Glutamatergic neuron (in vitro differentiated cells): ENCODE measurements at places on chromosomes 11 and 22.
A peak's percentile ranks its signal among the peaks of the same experiment; 100 is the strongest.

GRCh38 chr22:46625113-46625842 is 5.1 kb downstream of the GRAMD4 start:
- DNase-seq, result peak; percentile 13

DNA sequence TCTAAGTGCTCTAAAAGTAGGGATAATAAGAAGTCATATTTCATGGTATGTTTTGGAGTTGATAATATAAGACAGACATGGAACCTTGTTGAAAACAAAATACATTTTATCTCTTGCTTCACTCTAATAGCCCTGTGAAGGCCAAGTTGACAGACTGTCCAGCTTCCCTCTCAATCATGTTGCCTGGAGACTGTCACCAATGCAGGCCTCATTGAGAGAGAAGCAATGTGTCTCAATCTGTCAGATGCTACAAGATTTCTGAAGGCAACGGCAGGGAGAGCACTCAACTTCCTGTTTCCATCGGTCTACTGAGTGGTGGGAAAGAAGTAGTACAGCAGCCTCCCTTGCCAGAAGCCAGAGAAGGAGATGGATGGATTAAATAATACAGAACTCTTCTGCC is 23.6 kb upstream of the FJX1 start:
- no peak for DNase-seq

DNA sequence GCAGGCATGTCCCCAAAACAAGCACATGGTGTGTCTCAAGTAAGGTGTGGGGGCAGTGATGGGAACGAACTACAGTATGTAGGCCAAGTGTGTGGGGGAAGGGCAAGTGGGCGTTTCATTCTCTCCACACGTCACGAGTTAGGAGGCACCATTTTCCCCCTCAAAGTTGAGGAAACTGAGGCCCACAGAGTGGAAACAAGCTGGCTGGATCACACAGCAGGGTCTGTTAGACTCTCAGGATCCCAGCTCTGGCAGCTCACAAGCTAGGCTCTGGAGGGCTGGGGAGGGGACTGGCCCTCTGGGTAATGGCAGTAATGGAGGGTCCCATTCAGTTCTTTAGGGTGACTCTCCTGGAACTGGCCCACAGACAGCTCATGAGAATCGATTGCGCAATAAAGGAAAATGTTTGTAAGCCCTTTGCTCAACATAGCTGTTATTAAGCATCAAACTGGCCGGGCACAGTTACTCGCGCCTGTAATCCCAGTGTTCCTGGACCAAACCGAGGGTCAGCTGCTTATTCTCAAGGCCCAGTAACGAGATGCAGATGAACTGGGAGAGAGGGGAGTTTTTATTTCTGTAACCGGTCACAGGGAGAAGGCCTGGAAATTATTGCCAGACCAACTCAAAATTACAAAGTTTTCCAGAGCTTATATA is 24.1 kb upstream of the TUB start:
- DNase-seq, result no peak

DNA sequence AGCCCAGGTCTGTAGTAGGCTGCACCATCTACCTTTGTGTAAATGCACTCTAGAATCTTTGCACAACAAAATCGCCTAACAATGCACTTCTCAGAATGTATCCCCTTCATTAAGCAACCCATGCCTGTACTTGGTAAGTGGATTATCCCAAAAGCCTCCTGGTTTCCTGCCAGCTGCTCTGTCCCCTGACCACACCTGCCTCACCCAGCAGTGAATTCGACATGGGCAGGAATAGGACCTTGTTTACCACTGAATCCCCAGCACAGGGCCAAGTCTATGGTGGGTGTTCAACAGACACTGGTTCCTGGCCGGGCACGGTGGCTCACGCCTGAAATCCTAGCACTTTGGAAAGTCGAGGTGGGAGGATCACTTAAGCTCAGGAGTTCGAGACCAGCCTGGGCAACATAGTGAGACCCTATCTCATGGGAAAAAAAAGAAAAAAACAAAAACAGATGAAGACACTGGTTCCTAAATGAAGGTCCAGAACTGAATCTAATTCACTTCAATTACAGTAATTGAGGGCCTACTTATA is 5.1 kb upstream of the SYCE3 start:
- DNase-seq, result no peak

- no peak for DNase-seq
Observed at GRCh38 chr11:13065200-13065787, 56.2 kb downstream of the RASSF10 start.
